A549 treated with Hydrocortisone at 1 μM for 4 hours (cell line): ENCODE measurements at places on chromosomes 2 and 18. TPM values are rescaled to one million over a fixed set of nuclear protein-coding genes. Genes with fewer than 3 reads are reported as not detected.

Gene EGR4
- total RNA-seq: 0.13 to 0.33 TPM (median 0.15 TPM) in 5 replicates

Gene SAP130
- 10.2 to 12.7 TPM (median 12.0 TPM) in 5 replicates for total RNA-seq

Gene TPO
- total RNA-seq: 0.07 to 0.17 TPM (median 0.10 TPM) in 5 replicates

Gene HDLBP
- total RNA-seq: 251 to 272 TPM (median 258 TPM) in 5 replicates

Gene AP1S3
- 23.7 to 54.3 TPM (median 31.0 TPM) in 5 replicates for total RNA-seq

Gene FN1
- 185 to 307 TPM (median 197 TPM) in 5 replicates for total RNA-seq

Gene STAT4
- 3.5 to 5.3 TPM (median 4.2 TPM) in 5 replicates for total RNA-seq

Gene TRPM8
- 0.09 to 0.52 TPM (median 0.29 TPM) in 5 replicates for total RNA-seq

Gene CXCR4
- 0.46 to 0.99 TPM (median 0.56 TPM) in 5 replicates for total RNA-seq
